ENCODE measurements at places on chromosomes 7 and 10. TPM values are rescaled to one million over a fixed set of nuclear protein-coding genes. Genes with fewer than 3 reads are reported as not detected.

GRCh38 chr7:157136372-157136771 lies 2.4 kb upstream of the UBE3C start:
- DNase-seq = no peak

DNA sequence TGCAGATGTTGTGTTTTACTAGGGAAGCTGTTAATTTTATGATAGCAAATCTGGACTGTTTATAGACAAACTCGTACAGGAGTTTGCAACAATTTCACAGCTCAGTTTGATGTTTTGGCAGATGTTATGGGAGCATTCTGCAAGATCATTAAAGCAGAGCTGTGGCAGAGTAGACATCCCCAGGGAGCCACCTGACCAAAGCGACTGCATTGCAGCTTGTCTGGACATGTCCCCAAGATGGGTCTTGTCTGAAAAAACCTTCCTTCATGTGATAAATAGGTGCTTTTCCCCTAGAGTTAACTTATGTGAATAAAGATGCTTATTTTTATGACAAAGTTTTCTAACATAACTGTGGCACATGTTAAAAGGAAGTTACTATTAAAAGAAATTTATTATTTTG lies 91.2 kb upstream of the GPR141 start:
- DNase-seq = no peak

- no peak for DNase-seq
Measured at GRCh38 chr7:130712416-130712815, 21.6 kb downstream of the KLF14 start.

GRCh38 chr7:114921631-114922025 lies 266 bp upstream of the MDFIC start:
- DNase-seq = peak; percentile 33

GRCh38 chr10:124508070-124508667 lies 46.5 kb downstream of the LHPP start:
- peak; percentile 47 for DNase-seq

GRCh38 chr7:158106272-158106671 lies 481.4 kb downstream of the PTPRN2 start:
- no peak for DNase-seq

DNA sequence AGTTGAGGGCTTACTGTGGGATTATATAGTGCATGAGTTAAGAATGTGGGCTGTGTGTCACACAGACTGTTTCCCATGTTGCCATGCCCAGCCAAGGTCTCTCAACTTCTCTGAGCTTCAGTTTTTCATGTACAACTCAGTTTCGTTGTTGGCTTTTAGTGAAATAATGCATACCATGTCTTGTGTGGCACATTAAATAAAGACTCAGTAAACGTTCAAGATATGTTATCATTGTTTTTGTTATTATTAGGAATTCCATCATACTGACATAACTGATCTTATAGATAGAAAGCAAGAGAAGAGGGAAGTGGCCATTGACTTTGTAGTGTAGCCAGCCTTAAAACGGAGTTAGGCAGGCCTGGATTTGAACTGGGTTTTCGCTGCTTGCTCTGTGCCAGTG lies 2.9 kb downstream of the CDK14 start:
- no peak for DNase-seq

GRCh38 chr10:121285406-121286196 lies 312.6 kb downstream of the FGFR2 start:
- DNase-seq = no peak

DNA sequence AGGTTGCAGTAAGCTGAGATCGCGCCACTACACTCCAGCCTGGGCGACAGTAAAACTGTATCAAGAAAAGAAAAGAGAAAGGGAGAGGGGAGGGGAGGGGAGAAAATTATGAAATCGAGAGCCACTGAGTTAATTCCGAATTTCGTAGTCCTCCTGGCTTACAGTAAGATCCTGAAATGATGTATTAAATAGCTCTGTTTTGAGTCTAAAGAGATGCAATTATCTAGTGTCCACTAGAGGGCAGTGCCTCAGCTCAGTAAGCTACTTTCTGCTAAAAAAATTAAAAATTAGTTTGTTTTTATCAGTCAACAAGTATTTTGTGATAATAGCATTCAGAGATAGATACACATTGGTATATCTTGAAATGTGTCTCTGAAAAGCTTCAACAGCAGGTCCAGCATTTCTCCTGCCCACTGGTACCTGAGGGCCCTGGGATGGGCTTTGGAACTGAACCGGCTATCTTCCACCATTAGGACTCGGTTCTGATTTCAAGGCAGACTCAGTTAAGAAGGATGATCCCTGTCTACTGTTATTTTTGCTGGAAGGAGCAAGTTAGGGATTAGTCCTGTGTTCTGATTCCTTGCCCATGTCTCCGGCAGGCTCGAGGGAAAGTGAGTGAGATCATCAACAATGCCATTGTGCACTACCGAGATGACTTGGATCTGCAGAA lies 19.5 kb downstream of the TSPAN33 start:
- DNase-seq = peak; percentile 67

- DNase-seq = no peak
Measured at GRCh38 chr7:73717991-73718405, 1.5 kb downstream of the STX1A start.

DNA sequence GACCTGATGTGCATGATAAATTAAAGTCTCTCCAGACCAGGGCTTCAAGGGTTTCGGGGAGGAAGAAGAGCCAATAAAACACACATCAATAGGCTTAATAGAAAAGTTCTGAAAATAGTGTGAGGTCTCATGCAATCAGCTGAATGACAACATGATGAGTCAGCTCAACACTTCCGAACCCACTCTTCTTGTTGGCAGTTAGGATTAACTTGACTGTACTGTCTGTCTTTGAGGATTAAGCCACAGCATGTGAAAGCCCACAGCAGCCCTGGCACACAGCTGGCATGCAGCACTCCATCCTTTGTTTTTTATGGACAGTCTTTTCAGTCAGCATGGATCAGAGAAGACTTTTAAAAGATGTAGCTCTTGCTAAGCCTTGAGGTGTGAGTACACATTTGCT lies 526.9 kb upstream of the VSTM2A start:
- DNase-seq = no peak

GRCh38 chr10:132356621-132357195 lies 24.7 kb downstream of the LRRC27 start:
- no peak for DNase-seq

DNA sequence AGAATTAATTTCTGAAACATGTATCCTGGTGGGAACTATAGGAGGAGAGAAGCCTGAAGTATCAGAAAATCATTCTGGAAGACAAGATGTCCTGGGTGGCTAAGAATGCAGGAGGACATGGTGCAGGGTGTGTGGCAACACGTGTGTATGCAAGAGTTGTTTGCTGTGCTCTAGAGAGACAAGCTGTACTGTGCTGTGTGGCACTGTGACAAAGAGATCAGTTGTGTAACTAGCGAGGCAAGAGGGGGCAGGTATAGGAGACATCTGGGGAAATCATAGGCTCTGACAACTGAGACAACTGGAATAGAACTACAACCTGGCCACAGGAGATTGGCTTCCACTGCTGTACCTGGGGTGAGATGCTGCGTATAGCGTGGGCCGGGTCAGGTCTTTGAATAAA lies 9.3 kb downstream of the ITGA8 start:
- DNase-seq = no peak

DNA sequence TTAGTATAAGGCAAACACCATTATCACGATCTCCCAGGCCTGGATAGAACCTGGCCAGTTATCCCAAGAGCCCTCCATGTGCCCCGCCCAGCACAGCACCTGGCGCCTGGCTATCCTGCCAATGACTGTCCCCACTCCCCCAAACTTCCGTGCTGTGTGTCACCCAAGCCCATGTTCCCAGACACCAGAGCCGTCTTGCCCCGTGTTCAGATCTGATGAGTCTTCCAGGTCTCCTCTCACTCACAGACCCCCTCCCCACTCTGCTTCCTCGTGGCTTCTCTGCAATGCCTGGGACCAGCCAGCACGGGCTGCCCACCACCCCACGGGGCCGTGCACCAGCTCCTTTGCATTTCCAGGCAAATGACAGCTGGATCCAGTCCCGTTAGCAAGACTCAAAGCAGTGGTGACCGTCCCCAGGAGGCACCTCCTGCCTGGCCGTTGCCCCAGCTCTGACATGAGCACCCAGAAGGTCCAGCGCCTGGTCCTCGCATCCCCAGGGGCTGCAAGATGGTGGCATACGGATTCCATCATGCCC lies 43.8 kb upstream of the INPP5A start:
- no peak for DNase-seq

DNA sequence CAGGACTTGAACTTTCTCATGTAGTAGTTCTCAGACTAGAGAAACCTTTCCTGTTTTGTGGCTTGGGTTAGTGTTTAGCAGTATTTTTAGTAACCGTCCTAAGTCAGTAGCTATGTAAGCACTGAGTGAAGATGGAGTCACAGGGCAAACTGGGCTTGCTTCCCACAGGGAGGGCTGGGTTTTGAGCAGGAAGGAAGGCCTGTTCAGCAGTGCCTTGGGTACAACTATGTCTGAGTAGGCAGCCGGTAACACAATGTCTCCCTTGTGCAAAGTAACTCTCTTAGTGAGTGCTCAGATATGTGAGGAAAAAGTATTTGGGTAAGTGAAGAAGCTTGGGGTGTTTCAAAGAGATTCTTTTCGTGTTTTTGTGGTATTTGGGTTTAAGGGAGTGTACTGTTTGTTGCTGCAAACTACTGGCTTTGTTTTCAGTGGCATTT lies 96.4 kb downstream of the CCSER2 start:
- no peak for DNase-seq

- DNase-seq = no peak
Measured at GRCh38 chr7:90648107-90648506, 52.0 kb downstream of the CDK14 start.

DNA sequence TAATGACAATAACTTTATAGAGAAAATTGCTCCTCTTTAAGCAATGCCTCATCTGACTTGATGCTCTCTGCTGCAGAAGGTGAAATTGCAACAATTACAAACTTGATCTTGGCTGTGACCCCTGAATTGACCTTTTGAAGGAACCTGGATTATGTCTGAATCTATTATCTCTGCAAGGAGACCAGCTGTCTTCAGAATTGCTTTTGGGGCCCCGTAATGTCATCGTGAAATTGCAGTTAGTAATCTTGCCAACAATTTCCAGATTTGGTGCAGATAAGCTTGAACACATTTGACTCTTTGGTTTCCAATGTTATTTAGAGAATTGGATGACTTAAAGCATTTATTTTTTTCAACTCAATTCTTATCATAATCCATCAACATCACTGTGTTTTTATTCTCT lies 520.6 kb downstream of the CCSER2 start:
- no peak for DNase-seq

GRCh38 chr10:75062506-75063299 lies 48.8 kb upstream of the SAMD8 start:
- no peak for DNase-seq

- DNase-seq = peak; percentile 96
Measured at GRCh38 chr7:519484-520390, at the start of gene PDGFA. PDGFA (minus strand) TSS chr7:519846; CDS start chr7:519001, 845 bp downstream.

DNA sequence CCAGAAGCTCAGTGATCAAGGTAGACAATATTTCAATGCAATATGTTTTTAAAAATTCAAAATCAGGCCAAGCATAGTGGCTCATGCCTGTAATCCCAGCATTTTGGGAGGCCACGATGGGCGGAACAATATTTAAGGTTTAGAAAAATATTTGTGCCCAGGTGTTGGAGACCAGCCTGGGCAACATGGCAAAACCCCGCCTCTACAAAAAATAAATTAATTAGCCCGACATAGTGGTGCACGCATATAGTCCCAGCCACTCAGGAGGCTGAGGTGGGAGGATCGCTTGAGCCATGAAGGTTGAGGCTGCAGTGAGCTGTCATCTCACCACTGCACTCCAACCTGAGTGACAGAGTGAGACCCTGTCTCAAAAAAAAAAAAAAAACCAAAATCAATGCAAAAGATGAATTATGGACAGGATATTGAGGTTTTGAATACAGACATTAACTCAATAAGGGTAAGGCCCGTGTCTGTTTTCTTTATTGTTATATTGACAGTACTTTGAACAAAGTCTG lies 913 bp upstream of the IFIT5 start:
- DNase-seq = no peak

- no peak for DNase-seq
Measured at GRCh38 chr7:28160551-28160991, 20.0 kb downstream of the JAZF1 start.

DNA sequence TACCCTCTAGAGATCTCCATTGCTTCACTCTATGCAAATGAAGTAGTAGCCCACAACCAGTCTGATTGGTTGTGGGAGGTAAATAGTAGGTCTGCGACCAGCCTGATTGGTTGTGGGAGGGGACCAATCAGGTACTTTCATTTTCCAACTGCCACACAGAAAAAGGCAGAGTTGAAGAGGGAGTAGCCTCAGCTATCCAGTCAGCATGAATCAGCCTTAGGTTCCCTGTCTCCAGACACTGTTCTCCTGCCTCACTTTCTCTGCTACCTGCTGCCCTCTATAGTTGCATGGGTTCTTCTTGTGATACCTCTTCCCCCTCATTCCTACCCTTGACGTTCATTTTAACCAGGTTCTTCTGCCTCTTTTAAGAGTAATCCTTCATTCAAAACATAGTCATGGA lies 114.5 kb upstream of the LYZL1 start:
- DNase-seq = no peak

- DNase-seq = peak; percentile 81
Measured at GRCh38 chr10:23171232-23171876, 20.8 kb upstream of the PTF1A start.

- DNase-seq = no peak
Measured at GRCh38 chr7:28835800-28836199, 122.3 kb downstream of the TRIL start.

DNA sequence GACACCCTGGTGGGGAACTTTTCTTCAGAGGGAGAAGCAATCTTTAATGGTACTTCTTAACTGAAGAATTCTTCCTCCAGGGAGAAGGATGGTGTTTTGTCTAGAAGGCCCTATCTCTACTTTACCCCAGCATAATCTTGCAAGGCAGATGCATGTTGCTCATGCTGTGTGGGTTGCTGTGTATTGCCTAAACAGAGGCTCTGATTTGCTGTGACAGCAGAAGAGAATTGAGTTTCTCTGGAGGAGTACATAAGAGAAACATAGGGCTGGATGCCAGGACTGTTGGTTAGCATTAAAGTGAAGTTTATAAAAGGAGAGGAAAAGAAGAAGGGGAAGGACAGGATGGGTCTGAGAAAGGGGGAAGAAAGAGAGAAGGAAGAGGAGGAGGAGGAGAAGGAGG lies 248.1 kb upstream of the HPS1 start:
- DNase-seq = no peak

DNA sequence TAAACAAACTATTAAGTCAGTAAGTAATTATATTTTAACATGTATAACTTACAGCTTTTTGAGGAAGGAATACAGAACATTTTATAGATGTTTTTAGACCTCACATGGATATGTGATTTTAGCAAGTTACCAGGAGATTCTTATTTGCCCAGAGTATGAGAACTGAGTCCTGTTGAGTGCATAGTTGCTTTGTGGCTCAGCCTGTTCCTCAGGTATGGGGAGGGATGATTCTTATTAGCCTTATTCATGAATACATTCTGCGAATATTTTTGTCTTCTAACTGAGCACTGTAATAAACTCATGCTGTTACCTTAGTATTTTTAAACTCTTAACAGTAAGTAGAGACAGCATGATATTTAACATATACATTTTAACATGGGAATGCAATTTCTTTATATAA lies 17.9 kb downstream of the BTAF1 start:
- DNase-seq = no peak

SPDYE16 gene
- not detected for total RNA-seq

UPK3B gene
- 0.07 TPM for total RNA-seq

DOCK4 gene
- 16.1 TPM for total RNA-seq

UNC5B gene
- total RNA-seq = 40.2 TPM

CYP2C8 gene
- total RNA-seq = 0.70 TPM

ZNF853 gene
- 6.5 TPM for total RNA-seq

GSTO2 gene
- total RNA-seq = 20.6 TPM

IL15RA gene
- total RNA-seq = 2.0 TPM

RARRES2 gene
- total RNA-seq = 223 TPM

Measured in H7 (cell line).